ENCODE measurements at places on chromosomes 2 and 18.

- no peaks in the 10 kb centered on the region for H3K36me3 ChIP-seq
- H3K27ac ChIP-seq, result no peak overlapping the region
- H3K4me3 ChIP-seq, result no peak overlapping the region
- DNase-seq, result no peak
- no peaks in the 10 kb centered on the region for H3K27me3 ChIP-seq
Measured at GRCh38 chr2:17196380-17196779, 321.9 kb downstream of the RAD51AP2 start.

- H3K36me3 ChIP-seq, result no peaks in the 10 kb centered on the region
- H3K4me3 ChIP-seq, result no peak overlapping the region
- DNase-seq, result no peak
- H3K27ac ChIP-seq, result no peak overlapping the region
- H3K27me3 ChIP-seq, result no peaks in the 10 kb centered on the region
- H3K4me1 ChIP-seq, result no peaks in the 10 kb centered on the region
Measured at GRCh38 chr18:58955738-58956137, 91.1 kb downstream of the ZNF532 start.

DNA sequence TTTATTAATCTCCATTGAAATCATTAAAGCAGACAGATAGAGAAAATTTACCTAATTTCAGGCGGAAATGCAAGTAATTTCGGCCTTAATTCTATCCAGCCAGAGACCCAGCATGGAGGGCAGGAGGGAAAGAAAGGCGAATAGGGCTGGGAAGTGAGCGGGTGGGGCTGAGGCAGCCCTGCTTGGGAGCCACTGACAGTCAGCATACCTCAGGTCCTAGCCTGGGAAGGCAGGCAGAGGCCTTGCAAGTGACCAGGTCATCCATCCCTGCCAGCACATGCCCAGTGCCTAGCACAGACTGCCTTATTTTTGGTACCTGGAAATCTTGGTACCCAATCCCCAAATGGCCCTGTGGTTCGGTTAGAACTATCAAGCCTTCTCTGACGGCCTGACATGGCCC lies 1.5 kb downstream of the GDF7 start:
- peaks cover 20% of the 10 kb centered on the region for H3K4me1 ChIP-seq
- peaks cover 55% of the 10 kb centered on the region for H3K27me3 ChIP-seq
- H3K4me3 ChIP-seq, result no peak overlapping the region
- DNase-seq, result no peak
- H3K27ac ChIP-seq, result no peak overlapping the region
- H3K36me3 ChIP-seq, result no peaks in the 10 kb centered on the region

DNA sequence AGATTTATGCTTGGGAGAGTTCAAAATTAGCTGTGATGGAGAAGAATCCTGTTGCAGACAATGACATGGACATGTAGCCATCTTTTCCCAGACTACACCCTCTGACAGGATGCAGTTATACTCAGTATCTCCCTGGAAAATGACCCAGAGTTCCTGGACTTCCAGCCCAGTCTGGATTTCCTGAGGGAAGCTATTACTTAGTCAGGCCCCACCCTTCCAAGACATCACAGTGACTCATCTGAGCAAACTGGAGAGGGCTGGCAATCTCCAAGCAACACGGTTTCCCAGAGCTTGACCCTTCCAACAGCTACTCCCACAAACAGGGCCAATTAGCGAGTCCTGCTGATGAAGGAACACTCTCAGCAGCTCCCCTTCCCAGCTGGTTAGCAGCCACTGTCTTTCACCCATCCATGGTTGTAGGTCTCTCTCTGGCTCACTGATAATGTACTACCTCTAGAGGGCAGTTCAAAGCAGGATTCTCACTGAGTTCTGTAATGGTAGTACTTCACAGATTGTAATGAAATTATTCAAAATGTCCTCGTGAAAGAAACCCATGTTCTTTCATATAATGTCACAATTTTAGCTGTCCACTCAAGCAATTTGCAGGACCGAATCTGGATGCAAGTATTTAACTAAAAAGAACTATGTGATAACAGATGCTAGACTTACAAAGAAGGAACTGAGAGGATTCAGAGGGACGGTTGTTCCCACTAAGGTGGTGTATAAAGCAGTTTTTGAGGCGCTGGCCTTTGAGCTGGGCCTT lies 110.2 kb downstream of the MDH1 start:
- no peaks in the 10 kb centered on the region for H3K27me3 ChIP-seq
- H3K4me3 ChIP-seq, result no peak overlapping the region
- no peaks in the 10 kb centered on the region for H3K4me1 ChIP-seq

GRCh38 chr2:173991856-173992588 lies 26.8 kb upstream of the SP3 start:
- H3K27ac ChIP-seq, result no peak overlapping the region
- no peak for DNase-seq
- peaks cover 31% of the 10 kb centered on the region for H3K4me1 ChIP-seq
